ENCODE measurements at places on chromosomes 6 and 20. TPM values are rescaled to one million over a fixed set of nuclear protein-coding genes. Genes with fewer than 3 reads are reported as not detected.
A peak's percentile ranks its signal among the peaks of the same experiment; 100 is the strongest.

The SLC52A3 gene
- not detected for total RNA-seq

GRCh38 chr6:89605861-89606260 is 32.7 kb downstream of the LYRM2 start:
- H3K27ac ChIP-seq = no peak overlapping the region
- H3K4me1 ChIP-seq = no peaks in the 10 kb centered on the region

DNA sequence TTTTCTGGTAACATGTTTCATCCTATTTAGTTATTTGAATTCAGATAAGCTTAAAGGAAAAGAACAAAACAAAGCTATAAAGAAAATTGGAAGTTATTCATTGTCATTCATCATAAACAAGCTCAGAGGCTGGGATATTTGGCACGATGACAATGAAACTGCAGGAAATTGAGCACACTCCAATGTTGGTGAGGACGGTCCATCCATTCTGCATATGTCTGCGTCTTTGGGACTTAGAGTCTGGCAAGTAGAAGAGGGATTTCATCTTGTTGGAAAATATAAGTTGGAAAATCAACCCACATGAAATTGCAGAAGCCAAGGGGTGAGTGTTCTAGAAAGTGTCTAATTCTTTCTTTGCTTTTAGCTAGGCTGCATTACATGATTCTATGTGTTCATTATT is 78.4 kb downstream of the HDGFL1 start:
- H3K27ac ChIP-seq = no peak overlapping the region
- no peak overlapping the region for H3K4me3 ChIP-seq
- no peaks in the 10 kb centered on the region for H3K27me3 ChIP-seq
- peaks cover 3% of the 10 kb centered on the region for H3K4me1 ChIP-seq
- DNase-seq = no peak

The LMBRD1 gene
- total RNA-seq = 40.7 TPM

- no peaks in the 10 kb centered on the region for H3K4me1 ChIP-seq
- no peaks in the 10 kb centered on the region for H3K27me3 ChIP-seq
- H3K4me3 ChIP-seq = no peak overlapping the region
- H3K27ac ChIP-seq = no peak overlapping the region
- DNase-seq = no peak
Observed at GRCh38 chr6:101226677-101227135, 166.8 kb upstream of the GRIK2 start.

DNA sequence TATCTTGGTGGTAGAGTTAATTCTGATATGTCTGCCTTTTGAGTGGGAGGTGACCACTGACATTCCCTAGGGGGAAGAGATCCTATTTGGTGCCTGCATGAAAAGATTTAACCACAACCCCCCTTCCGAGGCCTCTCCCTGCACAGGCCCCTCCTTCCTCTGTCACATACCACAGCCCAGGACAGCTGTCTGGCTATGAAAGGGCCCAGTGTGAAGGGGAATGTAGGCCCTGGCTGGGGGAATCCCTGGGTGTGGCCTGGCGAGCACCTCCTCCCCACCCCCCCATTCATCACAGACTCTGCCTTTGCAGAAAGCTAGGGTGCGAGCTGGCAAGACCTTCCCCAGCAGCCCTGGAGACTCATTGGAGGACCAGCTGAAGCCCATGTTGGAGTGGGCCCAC is 27.4 kb upstream of the MAPRE1 start:
- H3K27ac ChIP-seq = no peak overlapping the region
- H3K36me3 ChIP-seq = no peaks in the 10 kb centered on the region
- no peaks in the 10 kb centered on the region for H3K27me3 ChIP-seq
- no peak overlapping the region for H3K4me3 ChIP-seq
- DNase-seq = no peak

The HNF4A gene
- not detected for total RNA-seq

The FHL5 gene
- not detected for total RNA-seq

DNA sequence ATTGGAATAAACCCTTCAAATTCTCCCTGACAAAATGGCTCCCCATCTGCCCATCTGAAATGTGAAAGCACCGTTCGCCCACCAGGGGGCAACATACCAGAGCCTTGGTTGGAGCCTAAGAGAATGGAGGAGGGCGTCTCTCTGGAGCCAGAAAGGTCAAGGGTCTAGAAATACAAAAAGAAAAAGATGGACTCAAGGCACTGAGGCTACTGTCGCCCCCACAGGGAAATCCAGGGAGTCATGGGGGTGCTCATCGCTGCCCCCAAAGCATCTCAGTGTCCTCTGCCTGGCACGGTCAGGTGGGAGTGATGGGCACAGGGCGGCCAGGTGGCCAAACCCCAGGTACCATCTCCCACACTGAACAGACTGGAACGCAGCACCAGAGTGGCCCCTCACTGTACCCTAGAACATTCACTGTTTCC is 136.3 kb downstream of the ZMYND8 start:
- peaks cover 69% of the 10 kb centered on the region for H3K36me3 ChIP-seq
- no peak overlapping the region for H3K4me3 ChIP-seq
- H3K4me1 ChIP-seq = peaks cover 3% of the 10 kb centered on the region
- H3K27ac ChIP-seq = no peak overlapping the region

DNA sequence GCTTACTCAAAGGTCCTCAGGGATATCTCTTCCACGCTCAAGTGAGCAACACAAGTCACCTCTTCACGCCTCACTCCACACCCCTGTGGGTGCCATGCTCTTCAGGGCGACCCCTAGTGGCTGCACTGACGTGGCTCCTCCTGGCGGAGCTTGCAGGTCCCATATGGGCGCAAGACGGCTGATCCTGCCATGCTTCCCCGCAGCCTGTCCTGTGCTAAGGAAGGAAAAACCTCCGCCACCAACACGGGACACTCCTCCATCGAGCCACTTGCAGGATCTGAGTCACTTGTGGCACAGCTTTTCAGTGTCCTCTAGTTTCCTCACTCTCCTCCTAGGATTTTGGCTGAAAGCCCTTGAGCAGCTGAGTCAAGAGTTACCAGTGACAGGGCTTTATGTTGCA is 90.7 kb downstream of the KHDC1L start:
- no peak overlapping the region for H3K27ac ChIP-seq
- no peaks in the 10 kb centered on the region for H3K36me3 ChIP-seq
- no peaks in the 10 kb centered on the region for H3K27me3 ChIP-seq
- peaks cover 21% of the 10 kb centered on the region for H3K4me1 ChIP-seq

DNA sequence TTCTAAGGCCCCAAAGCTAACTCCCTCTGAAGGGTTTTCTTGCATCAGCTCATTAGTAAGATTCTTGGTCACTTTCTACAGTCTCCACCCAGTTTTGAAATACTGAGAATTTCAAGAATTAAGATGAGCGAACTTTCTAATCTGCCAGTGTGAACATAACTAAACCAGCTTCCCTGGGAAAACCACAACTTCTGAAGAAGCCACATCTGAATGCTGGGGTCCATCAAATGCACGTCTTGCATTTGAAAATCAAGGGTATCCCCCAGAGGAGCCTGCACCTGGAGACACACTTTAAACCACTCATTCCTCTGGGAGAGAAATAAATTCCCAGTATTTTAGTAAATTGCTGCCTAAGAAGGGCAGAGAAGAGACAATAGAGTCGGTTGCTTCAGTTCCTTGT is 292.1 kb upstream of the CDH4 start:
- no peak for DNase-seq
- H3K4me1 ChIP-seq = no peaks in the 10 kb centered on the region
- no peak overlapping the region for H3K27ac ChIP-seq
- no peaks in the 10 kb centered on the region for H3K27me3 ChIP-seq
- H3K4me3 ChIP-seq = no peak overlapping the region

- H3K36me3 ChIP-seq = peaks cover 28% of the 10 kb centered on the region
- peaks cover 78% of the 10 kb centered on the region for H3K4me1 ChIP-seq
- DNase-seq = no peak
- peak overlapping the region; percentile 98 for H3K27ac ChIP-seq
- H3K4me3 ChIP-seq = peak overlapping the region; percentile 39
Observed at GRCh38 chr20:47326658-47327268, 29.7 kb downstream of the ZMYND8 start.

The RBPJL gene
- total RNA-seq = not detected

- no peaks in the 10 kb centered on the region for H3K36me3 ChIP-seq
- peaks cover 25% of the 10 kb centered on the region for H3K4me1 ChIP-seq
- no peak overlapping the region for H3K27ac ChIP-seq
Observed at GRCh38 chr6:111536910-111537527, 54.0 kb upstream of the REV3L start.

DNA sequence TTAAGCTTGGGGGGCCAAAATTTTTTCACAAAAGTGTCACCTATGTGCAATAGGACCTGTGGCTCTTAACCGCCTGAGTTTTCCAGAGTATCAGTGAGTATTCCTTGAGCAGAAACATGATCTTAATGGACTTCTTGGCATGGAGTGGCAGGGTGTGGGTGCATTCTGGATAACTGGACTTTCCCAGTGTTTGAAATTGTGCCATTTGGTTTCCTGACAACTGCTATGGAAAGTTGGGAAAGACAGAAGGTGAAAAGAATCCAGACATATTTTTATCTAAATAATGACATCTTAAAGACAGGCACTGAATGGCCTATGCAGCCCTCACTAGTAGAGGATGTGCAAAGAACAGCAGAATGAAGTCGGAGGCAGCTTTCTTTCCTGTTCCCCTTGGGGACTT is 34.3 kb upstream of the ADTRP start:
- H3K4me3 ChIP-seq = no peak overlapping the region
- H3K36me3 ChIP-seq = no peaks in the 10 kb centered on the region
- H3K27ac ChIP-seq = no peak overlapping the region

- peaks cover 42% of the 10 kb centered on the region for H3K4me1 ChIP-seq
- DNase-seq = no peak
- H3K36me3 ChIP-seq = peaks cover 4% of the 10 kb centered on the region
Observed at GRCh38 chr6:140046016-140046632, 671.7 kb upstream of the CITED2 start.

The MEI4 gene
- total RNA-seq = not detected

The ERVFRD-1 gene
- total RNA-seq = not detected

The ELOVL2 gene
- 57.0 TPM for total RNA-seq

DNA sequence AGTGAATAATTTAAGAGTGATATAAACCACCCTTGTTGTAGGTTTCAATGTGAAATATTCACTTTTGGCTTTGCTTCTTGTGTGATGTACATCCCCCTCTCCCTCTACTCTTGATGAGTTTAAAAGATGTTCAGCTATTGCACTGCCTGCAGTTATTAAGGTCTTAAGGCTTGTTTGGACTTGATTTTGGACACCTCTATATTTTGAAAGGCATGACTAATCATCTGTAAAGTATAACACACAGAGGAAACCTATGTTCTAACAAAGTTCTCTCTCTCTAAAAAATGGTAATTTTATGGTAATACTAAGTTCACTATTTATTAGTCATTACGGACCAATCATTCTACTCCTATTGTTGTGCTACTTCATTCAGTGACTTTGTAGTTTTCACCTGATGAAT is 1719.9 kb downstream of the GRIK2 start:
- H3K27ac ChIP-seq = no peak overlapping the region
- H3K4me1 ChIP-seq = no peaks in the 10 kb centered on the region
- H3K36me3 ChIP-seq = no peaks in the 10 kb centered on the region

DNA sequence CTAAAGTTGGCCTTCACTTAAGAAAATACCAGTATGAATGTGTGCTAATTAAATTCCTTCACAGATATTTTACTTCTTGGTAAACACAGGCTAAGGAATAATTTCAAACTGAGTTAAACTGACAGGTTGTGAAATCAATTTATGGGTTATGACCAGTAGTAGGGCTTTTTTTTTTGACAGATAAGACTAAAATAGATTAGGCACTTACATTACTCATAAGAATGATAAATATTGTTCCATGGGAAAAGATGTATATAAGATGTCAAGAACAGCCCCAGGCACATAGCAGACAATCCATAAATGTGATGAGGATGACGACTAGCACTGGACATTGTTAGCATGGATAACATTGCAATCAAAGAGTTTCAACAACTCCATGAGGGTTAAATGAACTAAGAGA is 22.9 kb downstream of the NT5E start:
- no peaks in the 10 kb centered on the region for H3K27me3 ChIP-seq
- no peak overlapping the region for H3K4me3 ChIP-seq
- peak overlapping the region; percentile 91 for H3K27ac ChIP-seq
- peaks cover 60% of the 10 kb centered on the region for H3K4me1 ChIP-seq
- DNase-seq = no peak

The TBC1D32 gene
- 13.4 TPM for total RNA-seq

The GRM1 gene
- total RNA-seq = not detected

The SIGLEC1 gene
- total RNA-seq = 0.21 TPM

The SOBP gene
- 7.4 TPM for total RNA-seq

DNA sequence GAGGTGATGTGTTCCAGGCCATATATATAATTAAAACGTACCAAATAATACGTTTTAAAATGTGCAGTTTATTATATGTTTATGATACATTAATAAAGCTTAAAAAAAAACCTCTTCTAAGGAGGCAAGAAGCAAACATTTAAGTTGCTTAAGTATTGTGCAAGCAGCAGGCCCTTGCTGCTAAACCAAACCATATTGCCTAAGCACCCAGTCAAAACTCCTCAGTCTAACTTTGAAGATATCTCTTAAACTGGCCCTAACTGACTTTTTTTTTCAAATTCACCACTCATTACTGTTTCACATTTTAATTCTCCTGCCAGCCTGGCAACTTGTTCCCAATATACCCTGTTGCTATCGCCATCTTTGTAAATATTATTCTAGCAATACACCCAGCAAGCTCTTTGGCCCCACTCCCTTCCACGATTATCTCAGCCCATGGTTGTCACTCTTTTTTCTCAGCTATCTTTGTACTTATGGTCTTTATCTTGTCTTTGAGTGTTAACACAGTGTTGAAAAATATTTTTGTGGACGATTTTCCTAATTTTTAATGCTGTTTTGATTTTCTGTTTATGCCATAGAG is 60.9 kb downstream of the C6orf58 start:
- peaks cover 36% of the 10 kb centered on the region for H3K27me3 ChIP-seq
- no peak overlapping the region for H3K4me3 ChIP-seq
- H3K36me3 ChIP-seq = no peaks in the 10 kb centered on the region
- H3K4me1 ChIP-seq = no peaks in the 10 kb centered on the region
- H3K27ac ChIP-seq = no peak overlapping the region

All from osteocyte (in vitro differentiated cells).